ENCODE measurements at places on chromosomes 6 and 20. TPM values are rescaled to one million over a fixed set of nuclear protein-coding genes. Genes with fewer than 3 reads are reported as not detected.

COL20A1 gene
- polyA plus RNA-seq, result not detected

- DNase-seq, result no peak
Observed at GRCh38 chr6:157200611-157201010, 122.7 kb downstream of the TMEM242 start.

- DNase-seq, result no peak
Observed at GRCh38 chr6:79246891-79247290, 12.4 kb upstream of the HMGN3 start.

GRCh38 chr6:112237595-112237994 is 16.8 kb downstream of the LAMA4 start:
- DNase-seq, result no peak

SAMD10 gene
- polyA plus RNA-seq, result 2.3 TPM

DNAAF9 gene
- 1.6 TPM for polyA plus RNA-seq

TBXT gene
- polyA plus RNA-seq, result not detected

- DNase-seq, result peak; percentile 28
Observed at GRCh38 chr20:45340951-45341350, 7.3 kb downstream of the SDC4 start.

- no peak for DNase-seq
Observed at GRCh38 chr20:14633507-14633906, 296.1 kb upstream of the FLRT3 start.

DYNLT2 gene
- polyA plus RNA-seq, result 0.30 TPM
